ENCODE measurements at places on chromosomes 4 and X.

- DNase-seq: peak; percentile 52
These were observed 36.7 kb upstream of the TMEM164 start for GRCh38 chrX:109966246-109966645.

DNA sequence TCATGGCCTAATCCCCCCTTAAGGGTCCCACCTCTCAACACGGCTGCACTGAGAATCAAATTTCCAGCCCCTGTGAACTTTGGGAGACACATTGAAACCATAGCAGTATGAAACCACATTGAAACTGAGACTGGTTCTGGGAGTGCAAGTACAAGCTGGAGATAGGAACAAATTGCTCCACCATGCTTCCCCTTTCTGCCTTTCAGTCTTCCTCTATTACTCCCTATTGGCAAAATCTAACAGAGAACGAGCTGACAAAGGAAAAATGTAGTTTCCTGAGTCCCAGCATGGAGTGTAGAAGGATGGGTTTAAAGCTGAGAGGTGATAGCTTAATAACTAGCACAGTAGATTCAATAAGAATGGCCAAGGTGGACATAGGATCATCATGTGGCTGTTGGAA, 161.7 kb upstream of the RPL34 start:
- DNase-seq: no peak

DNA sequence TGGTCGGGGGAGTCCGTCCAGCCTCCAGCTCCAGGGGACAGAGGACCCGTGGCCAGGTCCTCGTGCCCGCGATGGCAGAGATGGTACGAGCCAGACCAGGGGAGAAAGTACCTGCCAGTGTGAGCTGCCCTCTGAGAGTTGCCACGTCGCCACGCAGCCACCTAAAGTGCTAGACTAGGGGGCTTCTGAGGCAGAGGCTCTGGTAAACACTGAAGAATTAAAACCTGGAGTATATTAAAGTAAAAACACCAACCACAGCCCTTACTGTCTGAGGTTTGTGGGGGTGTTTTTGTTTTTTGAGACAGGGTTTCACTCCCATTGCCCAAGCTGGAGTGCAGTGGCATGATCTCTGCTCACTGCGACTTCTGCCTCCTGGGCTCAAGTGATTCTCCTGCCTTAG, 60.1 kb upstream of the SORCS2 start:
- no peak for DNase-seq

DNA sequence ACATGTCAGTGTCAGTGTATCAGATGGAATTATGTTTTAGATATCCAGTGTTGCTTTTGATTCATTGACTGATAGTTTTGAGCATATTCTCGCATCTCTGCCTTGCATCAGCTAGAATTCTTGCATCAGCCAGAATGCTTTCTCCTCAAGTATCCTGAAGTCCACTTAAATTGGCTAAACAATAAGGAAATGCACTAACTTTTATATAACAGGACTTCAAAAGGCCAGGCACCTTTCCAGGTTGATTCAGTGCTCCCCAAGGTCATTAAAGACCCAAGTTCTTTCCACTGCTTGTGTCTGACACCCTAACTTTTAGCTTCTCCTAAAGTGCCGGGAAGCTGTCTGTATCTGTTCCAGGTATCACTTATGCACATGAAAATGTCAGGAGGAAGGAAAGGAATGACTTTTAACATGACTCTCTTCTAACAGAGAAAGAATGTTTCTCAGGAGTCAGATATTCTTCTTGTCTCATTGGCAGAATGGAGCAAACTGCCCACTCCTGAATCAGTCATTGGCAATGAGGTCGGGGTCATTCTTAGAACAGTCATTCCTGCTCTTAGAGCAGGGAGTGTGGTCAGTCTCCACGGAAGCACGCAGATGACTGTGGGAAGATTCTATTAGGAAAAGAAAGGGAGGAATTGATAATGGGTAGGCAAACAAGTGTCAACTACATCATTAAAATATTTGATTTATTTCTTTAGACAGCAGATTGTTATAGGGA, 92.9 kb upstream of the TLL1 start:
- DNase-seq: peak; percentile 72

DNA sequence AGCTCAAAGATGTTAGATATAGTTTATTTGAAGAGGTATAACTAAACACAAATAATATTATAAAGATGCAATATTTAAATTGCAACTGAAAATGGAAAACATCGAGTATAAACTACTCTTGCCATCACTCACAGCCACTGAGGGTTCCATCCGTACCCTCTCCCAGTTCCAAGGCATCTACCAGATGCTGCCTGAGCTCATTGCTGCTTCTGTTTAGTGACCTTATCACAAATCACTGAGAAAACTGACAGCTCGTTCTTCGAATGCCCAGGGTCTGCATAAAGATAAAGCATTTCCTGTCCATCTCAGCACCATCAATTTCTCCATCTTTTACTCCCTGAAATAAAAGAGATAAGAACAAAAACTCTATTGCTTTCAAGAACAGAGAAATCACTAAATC, 391.7 kb upstream of the NWD2 start:
- DNase-seq: no peak

- DNase-seq: no peak
These were observed 74.8 kb upstream of the PASD1 start for GRCh38 chrX:151488677-151489076.

GRCh38 chrX:136041254-136041812, 56.1 kb downstream of the SLC9A6 start:
- DNase-seq: no peak

GRCh38 chr4:156291317-156291716, 337.7 kb upstream of the CTSO start:
- peak; percentile 46 for DNase-seq

GRCh38 chr4:109798866-109799265, 2.9 kb downstream of the CFI start:
- DNase-seq: no peak

- no peak for DNase-seq
These were observed 45.7 kb upstream of the CCDC160 start for GRCh38 chrX:134191281-134191680.
